ENCODE measurements at places on chromosomes 2 and 18.

DNA sequence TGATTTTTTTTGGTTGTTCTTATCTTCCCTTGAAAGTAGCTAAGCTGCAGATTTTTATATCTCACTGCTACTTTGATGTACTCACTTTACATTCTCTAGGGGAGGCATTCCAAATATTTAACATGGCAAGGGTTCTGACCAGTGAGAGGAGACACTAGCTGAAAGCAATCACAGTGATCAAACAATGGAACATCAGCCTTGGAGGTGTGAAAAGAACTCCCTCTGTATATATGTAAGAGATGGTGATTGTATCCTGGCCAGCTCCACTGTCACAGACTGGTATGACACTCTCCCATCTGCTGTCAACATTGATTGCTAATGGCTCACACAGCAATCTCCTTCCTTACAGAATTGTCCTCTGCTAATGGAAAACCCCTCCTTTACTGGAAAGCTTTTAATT, 291.7 kb upstream of the CDH19 start:
- no peak for DNase-seq

DNA sequence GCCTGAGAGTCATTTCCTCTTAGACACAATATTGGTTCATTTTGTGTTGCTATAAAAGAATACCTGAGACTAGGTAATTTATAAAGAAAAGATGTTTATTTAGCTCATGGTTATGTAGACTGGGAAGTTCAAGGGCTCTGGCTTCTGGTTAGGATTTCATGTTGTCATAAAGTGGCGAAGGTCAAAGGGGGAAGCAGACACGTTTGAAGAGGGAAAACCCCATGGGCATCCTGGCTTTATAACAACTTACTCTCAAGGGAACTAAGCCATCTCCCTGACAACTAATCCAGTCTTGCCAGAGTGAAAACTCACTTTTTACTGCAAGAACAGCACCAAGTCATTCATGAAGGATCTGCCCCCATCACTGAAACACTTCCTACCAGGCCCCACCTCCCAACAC, 89.7 kb upstream of the RNF152 start:
- DNase-seq, result no peak

DNA sequence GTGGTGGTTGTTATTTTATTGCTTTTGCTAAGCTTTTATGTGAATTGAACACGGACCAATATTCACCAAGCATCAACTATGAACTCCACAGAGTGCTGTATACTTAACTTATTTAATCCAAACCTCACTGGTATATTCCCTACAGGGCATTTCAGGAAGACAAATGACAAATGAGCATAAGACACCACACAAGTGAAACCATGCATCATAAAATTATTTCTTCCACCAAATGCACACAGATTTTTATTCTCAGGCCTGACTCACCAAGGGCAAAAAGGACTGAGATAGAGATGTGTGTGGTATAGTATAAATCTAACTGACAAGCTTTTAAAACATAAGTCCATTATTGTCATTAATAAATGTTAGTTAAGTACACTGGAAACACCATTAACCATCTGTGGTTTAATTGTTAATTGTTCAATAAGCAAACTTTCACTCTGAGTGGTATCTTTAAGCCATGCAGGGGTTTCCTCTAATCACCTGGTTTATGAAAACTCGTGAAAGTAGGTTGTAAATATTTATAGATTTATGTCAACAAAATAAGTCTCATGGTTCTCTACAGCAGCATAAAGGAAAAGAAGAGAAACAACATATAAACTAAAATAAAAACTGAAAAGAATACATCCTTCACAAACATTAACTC, 77.6 kb upstream of the CRIM1 start:
- peak; percentile 8 for DNase-seq

DNA sequence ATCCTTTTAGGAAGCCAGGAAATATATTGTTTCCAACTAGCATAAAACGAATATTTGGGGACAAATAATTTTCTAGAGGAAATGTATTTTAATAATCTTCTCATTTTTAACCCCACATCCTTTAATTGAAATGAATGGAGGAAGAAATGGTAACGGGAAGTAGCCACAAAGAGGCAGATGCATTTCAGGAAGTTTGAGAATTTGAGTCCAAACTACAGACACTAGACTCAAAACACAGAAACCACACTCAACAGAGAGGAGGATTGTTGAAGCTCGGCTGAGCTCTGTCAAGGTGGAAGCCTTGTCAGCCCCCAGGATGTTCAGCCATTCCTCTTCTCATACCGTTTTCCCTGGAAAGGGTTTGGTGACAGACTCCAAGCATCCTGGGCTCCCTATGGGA, 288.5 kb downstream of the NAPG start:
- no peak for DNase-seq

DNA sequence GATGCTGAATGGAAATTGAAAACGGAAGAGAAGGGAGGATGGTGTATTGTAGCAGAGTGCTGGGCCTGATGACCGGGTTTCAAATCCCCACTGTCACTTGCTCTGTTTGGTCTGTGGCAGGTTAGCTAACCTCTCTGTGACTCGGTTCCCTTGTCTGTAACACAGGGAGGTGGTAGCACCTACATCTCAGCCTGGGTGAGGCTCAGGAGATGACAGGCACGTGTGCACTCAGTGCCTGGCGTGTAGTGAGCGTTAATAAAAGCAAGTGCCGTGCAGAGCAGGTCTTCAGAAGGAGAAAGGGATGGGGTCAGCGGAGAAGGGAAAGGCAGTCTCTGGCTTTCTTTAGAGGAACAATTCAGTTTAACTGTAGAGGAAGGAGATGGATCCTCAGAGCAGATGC, 125.5 kb upstream of the SMIM21 start:
- DNase-seq, result no peak

- DNase-seq, result peak; percentile 24
Observed at GRCh38 chr18:58051765-58052460, 7.9 kb downstream of the NEDD4L start.

DNA sequence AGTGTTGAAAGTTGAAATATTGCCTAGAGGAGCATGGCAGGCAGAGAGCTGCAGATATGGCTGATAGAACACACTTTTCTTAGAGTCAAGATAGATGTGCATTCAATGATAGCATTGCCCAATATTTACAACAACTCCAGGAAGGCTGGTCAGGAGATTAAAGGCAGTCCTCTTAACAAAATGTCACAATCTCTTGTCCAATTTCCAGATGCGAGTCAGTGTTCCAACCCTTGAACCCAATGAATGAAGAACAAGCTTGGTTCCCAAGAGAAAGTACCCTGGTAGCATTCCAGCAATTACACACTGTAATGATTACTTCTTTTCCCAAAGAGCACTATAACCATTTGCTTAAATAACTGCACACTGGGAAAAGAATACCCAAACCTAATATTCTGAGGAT, 839.4 kb upstream of the VRK2 start:
- DNase-seq, result no peak

GRCh38 chr18:62769216-62769615, 53.9 kb downstream of the PHLPP1 start:
- no peak for DNase-seq

GRCh38 chr2:1767939-1768691, 23.8 kb upstream of the PXDN start:
- no peak for DNase-seq

DNA sequence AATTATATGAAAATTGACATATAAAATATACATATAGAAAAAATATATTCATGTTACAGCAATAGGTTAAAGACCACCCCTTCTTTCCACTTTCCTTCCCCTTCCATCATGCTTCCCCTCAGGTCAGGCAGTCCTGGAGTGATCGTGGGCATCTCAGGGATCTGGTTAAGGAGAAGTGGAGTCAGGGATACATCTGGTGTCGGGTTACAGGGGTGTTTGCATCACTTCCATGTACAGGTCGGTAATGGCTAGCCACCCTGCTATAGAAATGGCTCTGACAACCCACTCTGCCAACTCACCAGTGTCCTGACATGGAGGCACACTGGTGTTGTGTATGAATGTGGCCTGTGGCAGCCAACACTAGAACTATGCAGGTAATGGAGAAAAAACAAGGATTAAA, 36.3 kb upstream of the LGALSL start:
- DNase-seq, result no peak

DNA sequence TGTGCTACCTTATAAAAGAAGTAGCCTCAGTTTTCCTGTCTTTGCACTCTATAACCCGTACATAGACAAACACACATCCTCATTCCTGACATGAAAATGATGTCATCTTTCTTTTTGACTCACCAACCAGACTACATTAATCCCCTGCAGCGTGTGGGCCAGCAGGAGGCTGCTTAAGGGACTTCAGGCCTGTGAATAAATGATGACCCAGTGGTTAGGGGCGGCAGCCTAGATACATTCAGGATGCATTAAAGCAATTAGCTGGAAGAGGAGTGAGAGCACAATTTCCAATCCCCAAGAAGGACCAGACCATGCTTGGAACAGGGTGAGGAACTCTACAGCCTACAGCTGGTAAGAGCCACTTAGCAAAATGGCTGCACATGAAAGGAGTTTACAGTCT, 57.3 kb upstream of the KLF7 start:
- peak; percentile 93 for DNase-seq

GRCh38 chr18:49967636-49968313, 154.4 kb upstream of the ACAA2 start:
- no peak for DNase-seq

GRCh38 chr2:194562329-194562728, 1094.7 kb upstream of the SLC39A10 start:
- no peak for DNase-seq
